ENCODE measurements at places on chromosomes 12 and 14.

DNA sequence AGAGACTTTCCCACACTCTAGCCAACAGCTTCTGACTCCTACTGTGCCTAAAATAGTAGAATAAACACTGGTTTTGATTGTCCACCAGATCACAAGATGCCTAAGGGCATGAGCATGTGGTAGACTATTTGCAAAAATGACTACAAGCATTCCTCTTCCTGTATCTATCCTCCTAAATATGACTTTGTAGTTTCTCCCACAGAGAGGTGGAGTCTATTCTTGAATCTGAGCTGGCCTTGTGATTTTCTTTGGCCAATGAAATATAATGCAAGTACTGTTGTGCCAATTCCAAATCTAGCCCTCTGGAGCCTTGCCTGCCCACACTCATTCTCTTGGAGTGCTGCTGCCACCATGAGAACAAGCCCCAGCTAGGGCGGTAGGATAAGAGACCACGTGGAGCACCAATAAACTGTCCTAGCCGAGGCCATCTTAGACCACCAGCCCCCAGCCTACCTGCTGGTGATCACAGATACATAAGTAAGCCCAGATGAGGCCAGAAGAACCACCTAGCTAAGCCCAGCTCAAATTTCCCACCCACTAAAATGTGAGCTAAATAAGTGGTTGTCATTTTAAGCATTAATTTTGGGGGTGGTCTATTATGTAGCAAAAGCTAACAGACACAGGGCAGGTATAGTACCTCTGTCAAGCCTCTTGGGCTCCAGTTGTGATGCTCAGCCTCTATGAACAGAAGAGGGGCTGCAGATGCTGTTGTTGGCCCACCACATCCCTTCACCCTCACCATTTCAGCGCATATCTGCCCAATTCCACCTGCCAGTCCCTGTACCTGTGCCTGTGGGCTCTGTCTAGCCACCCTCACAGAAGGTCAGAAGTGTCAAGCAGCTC is 17.9 kb downstream of the ZFP36L1 start:
- no peak for DNase-seq

DNA sequence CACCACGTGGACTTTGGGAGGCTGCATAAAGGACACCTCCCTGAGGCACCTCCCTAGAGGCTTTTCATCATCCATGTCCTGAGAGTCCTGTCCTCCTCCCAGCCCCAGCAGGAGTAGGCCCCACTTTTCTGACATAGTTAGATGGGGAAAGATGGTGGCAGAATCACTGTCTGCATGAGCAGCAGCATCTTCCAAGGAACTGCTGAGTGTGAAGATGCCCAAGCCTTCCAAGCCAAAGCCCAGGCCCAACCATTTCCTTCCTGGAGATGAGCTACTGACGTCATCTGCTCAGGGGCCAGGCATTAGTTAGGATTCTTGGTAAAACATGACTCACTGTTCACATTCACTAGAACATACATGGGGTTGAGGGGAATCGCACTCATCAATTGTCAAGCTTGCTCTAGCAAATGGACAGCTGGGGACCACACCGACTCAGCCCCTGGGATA is 37.3 kb downstream of the VDR start:
- no peak for DNase-seq

- DNase-seq, result no peak
Measured at GRCh38 chr14:104794993-104795780, at the start of gene AKT1. Gene AKT1 (minus strand): TSS chr14:104795748. CDS start chr14:104792643, 3,105 bp downstream.

DNA sequence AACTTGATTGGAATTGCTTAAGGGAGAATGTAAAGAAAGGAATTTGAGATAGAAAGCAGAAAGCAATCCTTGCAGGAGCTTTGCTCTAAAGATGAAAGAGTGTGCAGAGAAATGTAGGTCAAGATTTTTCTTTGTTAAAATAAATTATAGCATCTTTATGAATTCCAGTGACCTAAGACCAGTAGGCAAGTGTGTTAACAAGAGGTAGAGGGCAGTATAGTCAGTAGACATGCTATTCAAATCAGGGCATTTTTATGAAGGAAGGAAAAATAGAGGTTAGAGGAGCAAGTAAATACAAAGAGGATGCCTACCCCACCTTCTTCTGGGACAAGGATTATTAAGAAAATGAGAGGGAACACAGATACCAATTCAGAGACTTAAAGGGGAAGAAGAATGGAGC is 148.5 kb downstream of the PLCZ1 start:
- DNase-seq, result no peak

- no peak for DNase-seq
Measured at GRCh38 chr12:56105609-56105902, 1.2 kb downstream of the PA2G4 start.

GRCh38 chr12:1972856-1973317 is 31.4 kb downstream of the DCP1B start:
- DNase-seq, result no peak
